ENCODE measurements at places on chromosomes 11 and 22.

GRCh38 chr11:94586978-94587377 lies 19.8 kb downstream of the PIWIL4 start:
- DNase-seq = no peak

- DNase-seq = no peak
Measured at GRCh38 chr11:134944986-134945385, 532.9 kb upstream of the B3GAT1 start.

GRCh38 chr11:111605681-111606080 lies 3.4 kb downstream of the SIK2 start:
- no peak for DNase-seq

DNA sequence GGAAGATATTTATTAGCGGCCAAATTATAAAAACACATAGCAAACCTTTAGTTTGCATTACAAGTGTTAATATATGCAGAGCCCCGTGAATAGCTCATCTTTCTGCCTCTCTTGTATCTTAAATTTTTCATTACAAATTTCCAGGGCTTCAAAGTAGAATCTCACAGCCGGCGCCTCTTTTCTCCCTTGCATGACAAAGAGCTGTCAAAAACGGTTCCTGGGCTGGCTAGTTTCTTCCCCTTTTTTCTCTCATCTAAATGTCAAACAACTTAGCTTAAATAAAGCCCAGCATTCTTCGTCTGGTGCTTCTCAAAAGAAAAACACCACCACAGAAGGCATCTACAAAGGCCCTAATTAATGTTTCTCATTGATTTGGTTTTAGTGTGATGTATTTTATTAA lies 253.0 kb downstream of the INSC start:
- DNase-seq = no peak

- no peak for DNase-seq
Measured at GRCh38 chr22:45960477-45961386, 16.2 kb downstream of the WNT7B start.

DNA sequence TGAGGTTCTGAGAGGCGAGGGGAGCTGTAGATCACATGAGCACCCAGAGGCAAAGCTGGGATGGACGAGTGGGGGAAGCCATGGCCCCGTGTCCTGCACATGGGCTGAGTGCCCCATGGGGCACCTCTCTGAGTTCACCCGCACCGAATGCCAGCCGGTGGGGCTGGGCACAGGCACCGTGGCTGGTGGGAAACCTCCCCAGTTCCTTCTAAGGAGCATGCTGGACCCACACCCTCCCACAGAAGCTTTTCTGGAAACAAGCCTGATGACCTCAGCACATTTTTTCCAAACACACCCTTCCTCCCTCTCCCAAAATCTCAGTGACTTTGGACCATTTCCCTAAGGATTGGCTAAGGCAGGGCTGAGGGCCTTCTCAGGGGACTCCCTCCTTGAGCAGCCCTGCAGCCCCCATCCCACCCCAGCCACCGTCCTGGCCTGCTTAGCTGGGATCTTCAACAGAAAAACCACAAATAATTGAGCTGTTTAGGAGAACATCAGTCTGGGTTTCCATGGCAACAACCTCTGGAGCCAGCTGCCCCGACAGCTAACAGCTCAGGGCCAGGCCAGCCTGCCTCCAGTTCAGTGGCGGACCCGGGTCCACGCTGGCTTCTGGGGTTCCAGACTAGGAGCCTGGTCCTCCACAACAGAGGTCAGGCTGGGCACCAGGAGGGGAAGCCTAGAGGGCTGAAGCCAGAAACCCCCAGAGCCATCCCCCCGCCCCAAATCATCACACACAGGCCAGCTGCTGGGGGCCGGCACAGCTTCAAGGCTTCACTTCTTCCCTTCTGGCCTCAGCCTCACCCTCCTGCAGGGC lies 18.1 kb upstream of the LINC01488 start:
- DNase-seq = no peak

GRCh38 chr11:91871791-91872190 lies 352.8 kb upstream of the FAT3 start:
- no peak for DNase-seq

DNA sequence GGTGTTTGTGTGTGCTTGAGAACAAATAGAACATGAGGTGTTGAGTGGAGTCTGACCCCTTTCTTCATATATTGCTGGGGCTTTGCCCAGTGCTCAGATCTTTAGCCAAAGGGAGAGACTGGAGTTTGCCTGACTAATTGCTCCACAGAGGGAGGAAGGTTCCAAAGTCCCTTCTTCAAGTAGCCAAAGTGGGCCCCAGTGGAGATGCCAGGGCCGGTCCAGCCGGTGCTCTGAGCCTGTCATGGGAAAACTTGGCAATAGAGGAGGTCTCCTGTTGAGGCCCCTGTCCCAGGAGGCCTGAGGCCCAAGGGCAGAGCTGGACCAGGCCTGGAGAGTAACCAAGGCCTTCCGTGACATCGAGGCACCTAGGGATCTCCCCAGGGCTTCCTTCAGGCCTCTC lies 112.3 kb downstream of the DSCAML1 start:
- no peak for DNase-seq

DNA sequence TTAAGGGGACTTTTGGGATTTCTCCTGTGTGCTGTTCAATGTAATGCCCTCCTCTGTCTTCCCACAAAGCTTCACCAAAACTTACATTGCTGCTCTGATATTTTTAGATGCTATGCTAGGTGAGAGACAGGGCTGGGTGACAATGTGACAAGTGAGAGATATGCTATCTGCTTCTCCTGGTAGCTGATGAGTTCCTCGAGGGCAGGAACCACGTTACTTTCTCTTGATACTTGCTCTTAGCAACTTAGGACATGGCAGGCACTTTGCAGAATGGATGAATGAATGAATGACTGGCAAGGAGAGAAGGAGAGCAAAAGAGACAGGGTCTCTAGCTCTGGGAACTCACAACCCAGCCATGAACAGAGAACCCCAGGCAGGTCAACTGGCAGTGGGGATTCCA lies 115.4 kb downstream of the C11orf58 start:
- no peak for DNase-seq

- DNase-seq = no peak
Measured at GRCh38 chr11:73743045-73743444, 17.8 kb downstream of the RAB6A start.

DNA sequence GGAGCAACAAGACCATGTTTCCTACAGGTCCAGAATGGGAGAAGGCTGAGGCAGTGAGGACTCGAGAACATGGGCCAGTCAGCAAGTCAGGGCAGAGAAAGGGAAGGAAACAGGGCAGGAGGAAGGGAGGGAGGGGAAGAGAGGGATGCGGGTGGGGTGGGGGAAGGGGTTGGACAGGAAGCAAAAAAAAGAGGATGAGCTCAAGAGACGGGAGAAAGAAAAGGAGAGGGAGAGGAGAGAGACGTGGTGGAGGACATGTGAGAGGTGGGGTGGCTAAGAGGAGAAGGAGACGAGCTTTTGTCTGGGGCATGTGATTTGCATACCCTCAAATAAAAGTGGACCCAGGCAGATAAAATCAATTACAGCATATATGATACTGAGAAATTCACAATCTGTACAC lies 389.5 kb upstream of the B3GAT1 start:
- no peak for DNase-seq

- peak; percentile 20 for DNase-seq
Measured at GRCh38 chr11:44632466-44633123, 67.1 kb downstream of the CD82 start.

GRCh38 chr11:10526974-10527918 lies 13.7 kb downstream of the RNF141 start:
- DNase-seq = no peak

- DNase-seq = no peak
Measured at GRCh38 chr11:130369713-130370112, 55.0 kb upstream of the ZBTB44 start.

Measured in central memory CD4-positive, alpha-beta T cell (primary cell).